Effector memory CD8-positive, alpha-beta T cell (primary cell): ENCODE measurements at places on chromosomes 2 and 18.

- no peak for DNase-seq
These were observed 395.5 kb upstream of the HNRNPA3 start for GRCh38 chr2:176817061-176817565.

- DNase-seq, result no peak
These were observed 163.1 kb upstream of the PKDCC start for GRCh38 chr2:41884718-41885117.

- no peak for DNase-seq
These were observed 292.1 kb upstream of the KLHL29 start for GRCh38 chr2:23092831-23093230.

DNA sequence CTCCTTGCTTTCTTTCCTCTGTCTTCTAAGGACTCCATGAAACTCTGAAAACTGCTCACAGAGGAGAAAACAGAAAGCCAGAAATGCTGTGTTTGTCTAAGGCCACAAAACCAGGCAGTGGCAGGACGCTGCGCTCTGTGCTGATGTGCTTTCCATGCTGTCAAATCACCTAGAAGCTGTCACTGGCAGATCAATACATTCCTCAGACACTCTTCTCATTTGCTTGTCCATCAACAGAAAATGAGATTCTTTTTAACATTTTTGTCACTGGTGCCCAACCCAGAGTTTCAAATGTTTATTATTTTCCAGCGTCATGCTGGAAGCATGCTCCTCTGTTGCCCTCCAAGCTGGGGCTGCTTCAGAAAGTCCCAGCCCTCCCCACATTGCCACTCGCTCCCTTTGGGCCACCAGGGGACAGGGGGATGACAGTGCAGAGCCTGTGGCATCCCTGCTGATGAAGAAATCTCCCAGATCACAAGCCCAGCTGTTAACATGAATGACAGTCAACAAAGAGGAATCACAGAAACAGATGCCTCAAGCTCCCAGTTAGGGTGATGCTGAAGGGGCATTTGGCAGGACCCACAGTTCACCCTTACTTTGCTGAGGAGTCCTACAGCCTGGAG is 117.5 kb upstream of the MEIS1 start:
- no peak for DNase-seq

DNA sequence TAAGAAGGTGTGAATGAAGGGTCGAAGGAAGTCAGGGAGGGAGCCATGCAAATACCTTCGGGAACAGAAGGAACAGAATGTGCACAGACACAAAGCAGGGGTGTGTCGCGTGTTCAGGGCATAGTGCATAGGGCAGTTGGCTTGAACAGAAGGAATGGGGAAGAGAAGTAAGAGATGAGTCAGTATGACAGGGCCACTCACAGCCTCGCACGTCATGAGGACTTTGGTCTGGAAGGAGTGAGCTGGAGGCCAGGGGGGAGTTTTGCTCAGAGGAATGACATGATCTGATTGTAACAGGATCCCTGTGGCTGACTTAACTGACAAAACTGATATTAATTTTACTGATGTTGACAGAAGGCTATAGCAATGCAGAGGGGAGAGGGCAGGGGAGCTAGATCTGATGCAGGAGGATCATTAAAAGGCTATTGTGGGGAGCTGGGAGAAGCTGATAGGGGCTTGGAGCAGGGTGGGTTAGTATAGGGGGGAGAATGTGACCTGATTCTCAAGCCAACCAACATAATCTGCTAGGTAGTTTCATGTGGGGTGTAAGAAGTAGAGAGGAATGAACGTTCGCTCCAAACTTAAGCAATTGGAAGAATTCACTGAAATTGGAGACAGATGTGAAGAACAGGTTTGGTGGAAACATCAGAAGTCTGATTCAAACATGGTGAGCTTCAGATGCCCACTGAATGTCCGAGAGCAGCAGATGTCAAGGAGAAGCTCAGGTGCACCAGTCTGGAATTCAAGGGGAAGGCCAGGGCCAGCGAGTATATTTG is 60.4 kb upstream of the COPS8 start:
- DNase-seq, result no peak

DNA sequence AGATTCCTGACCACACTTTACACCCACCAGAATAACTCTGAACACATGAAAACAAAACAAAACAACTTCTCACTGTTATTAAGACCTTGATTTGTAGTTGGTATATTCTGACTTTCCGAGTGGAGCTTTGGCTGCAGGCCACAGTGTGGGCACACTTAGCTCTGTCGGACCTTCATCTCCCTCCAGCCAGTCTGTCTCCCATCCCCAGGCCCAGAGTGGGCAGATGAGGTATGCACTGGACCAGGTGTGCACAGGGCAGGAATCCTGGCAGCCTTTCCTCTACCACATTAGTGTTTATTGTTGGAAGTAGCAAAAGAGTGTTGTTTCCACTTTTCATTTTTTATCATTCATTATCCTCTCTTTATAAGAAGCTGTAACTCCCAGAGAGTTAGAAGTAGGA is 219.5 kb upstream of the TPO start:
- DNase-seq, result no peak

DNA sequence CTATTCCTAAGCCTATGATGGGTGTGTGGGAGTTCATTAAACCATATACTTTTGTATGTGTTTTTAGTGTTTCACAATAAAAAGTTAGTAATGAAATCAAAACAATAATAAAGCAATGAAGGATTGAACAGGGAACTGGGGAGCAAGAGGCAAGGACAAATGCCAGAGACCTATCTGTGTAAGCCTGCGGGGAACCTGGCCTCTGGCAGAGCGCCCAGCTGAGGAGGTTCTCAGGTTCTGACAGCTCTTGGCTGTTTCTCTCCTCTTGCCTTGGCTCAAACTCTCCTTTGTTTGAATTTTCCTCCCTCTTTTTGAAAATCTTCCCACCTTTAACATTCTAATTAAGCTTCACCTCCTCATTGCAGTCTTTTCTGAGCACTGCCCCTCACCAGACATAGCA is 200.0 kb upstream of the NCKAP5 start:
- DNase-seq, result no peak

DNA sequence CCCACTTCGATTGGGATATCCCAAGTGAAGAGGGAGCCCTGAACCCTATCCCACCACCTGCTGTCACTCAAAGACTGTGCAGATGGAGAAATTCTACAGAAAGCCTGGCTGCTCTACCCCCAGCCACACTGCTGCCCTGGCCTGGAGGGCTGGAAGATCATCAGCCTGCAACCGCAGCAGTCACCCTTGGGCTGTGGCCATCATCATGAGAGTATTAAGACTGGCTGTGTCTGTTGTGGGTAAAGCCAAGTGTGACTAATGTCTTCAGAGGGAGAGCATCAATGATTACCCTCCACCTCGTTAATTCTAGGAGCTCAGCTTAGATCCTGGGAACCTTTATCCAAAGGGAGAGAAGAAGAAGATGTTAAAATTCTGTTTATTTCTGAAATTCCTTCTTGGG is 221.5 kb downstream of the TFCP2L1 start:
- no peak for DNase-seq
